ENCODE measurements at places on chromosomes 3 and 15. TPM values are rescaled to one million over a fixed set of nuclear protein-coding genes. Genes with fewer than 3 reads are reported as not detected.

GRCh38 chr3:79178471-79179180, 589.2 kb downstream of the ROBO1 start:
- DNase-seq: no peak

RASL12 gene
- 0.04 TPM for total RNA-seq

DNA sequence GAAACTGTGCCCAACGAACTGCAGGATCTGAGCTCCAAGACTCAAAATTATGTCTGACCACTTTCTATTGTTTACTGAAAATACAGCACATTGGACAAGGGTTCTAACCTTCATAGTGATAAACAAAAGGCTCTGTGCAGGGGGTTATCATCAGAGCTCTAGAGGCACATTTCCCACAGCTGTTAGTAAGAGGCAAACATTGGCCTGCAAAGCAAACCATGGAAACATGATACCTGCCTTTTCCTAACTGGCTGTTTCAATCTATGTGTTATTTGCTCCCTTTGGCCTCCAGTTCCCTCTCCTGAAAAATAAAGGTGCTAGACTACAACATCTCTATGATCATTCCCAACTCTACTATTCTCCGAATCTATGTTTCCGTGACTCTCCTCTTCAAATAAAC, 159.7 kb upstream of the ARHGEF26 start:
- peak; percentile 22 for DNase-seq

SMCO1 gene
- total RNA-seq: not detected
